ENCODE measurements at places on chromosomes 12 and 14. TPM values are rescaled to one million over a fixed set of nuclear protein-coding genes. Genes with fewer than 3 reads are reported as not detected.

The LRRC9 gene
- polyA plus RNA-seq, result 0.47 TPM

The BDKRB1 gene
- 0.24 TPM for polyA plus RNA-seq

The YY1 gene
- 140 TPM for polyA plus RNA-seq

The TMEM30B gene
- polyA plus RNA-seq, result 20.2 TPM

The SLC11A2 gene
- 39.9 TPM for polyA plus RNA-seq

The BTBD7 gene
- polyA plus RNA-seq, result 37.5 TPM

Data from right lung (tissue), 10 donors.